ENCODE measurements at places on chromosomes 4 and X. TPM values are rescaled to one million over a fixed set of nuclear protein-coding genes. Genes with fewer than 3 reads are reported as not detected.

RTL5 gene
- 0.84 TPM for total RNA-seq

TMEM31 gene
- total RNA-seq, result not detected

CT45A3 gene
- total RNA-seq, result not detected

CT45A5 gene
- total RNA-seq, result not detected

CDS1 gene
- total RNA-seq, result 0.34 TPM

AMER1 gene
- total RNA-seq, result 1.0 TPM

PAGE2B gene
- total RNA-seq, result not detected

MXRA5 gene
- 0.50 TPM for total RNA-seq

LEF1 gene
- total RNA-seq, result 3.7 TPM

IL2 gene
- total RNA-seq, result not detected

GCNA gene
- 0.17 TPM for total RNA-seq

GC gene
- total RNA-seq, result not detected

RHOXF2B gene
- not detected for total RNA-seq

TSPAN7 gene
- total RNA-seq, result 0.17 TPM

CXCR3 gene
- not detected for total RNA-seq

ZMAT1 gene
- total RNA-seq, result not detected

ETDA gene
- not detected for total RNA-seq
